ENCODE measurements at places on chromosomes 1 and 21.

GRCh38 chr1:243364330-243364729 lies 108.5 kb downstream of the SDCCAG8 start:
- DNase-seq = no peak

DNA sequence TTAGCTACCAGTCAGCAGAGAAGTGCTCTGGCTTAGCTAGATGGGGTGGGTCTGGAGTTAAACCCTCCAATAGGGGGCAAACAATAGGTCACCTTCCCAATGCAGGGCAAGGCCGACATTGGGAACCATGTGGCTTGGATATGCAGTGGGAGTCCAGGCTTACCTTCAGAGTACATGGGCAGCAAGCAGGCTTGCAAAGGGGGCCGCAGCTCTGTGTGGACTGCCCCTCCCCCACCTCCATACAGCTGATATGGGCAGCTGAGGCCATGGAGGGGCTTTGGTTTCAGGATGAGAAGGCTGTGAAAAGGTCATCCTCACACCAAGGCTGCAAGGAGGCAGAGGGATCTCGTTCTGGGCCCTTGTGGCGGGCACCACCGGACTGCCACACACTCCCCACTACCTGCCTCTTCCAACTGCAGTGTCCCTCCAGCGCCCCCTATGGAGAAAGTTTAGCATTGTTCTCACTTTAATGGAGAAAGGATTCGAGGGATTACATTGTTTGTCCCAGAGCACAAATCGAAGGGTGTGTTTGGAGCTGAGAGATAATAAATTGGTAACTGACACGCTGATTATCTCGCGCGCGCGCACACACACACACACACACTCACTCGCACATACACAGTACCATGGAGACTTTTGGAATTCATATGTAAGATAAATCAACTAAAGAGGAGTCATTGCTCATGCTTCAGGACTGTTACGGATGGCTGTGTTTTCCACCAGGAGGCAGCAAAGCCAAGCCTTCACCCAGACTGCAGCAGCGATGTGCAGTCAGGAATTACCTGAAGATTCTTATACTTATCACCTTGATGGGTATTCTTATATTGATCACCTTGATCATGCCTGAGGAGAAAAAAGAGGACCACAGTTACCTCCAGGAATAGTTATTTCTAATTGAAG lies 7.0 kb upstream of the SMCP start:
- peak; percentile 22 for DNase-seq

DNA sequence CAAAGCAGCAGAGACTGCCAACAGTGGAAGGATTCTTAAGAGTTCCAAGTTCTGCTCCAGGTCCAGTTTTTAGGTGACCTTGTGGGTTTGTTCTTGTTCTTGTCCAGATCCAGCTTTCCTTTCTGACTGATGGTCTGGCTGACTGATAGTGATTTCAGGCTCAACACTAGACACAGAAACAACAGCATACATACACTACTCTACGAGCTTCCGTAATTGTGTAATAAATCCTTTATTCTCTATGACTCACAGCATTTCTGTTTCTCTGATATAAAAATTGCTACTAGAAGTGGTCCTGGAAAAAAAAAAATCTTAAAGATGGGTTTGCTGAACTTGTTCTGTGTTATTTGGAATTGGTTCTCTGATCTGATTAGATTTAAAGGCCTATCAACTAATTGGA lies 62.2 kb upstream of the PTCH2 start:
- no peak for DNase-seq

DNA sequence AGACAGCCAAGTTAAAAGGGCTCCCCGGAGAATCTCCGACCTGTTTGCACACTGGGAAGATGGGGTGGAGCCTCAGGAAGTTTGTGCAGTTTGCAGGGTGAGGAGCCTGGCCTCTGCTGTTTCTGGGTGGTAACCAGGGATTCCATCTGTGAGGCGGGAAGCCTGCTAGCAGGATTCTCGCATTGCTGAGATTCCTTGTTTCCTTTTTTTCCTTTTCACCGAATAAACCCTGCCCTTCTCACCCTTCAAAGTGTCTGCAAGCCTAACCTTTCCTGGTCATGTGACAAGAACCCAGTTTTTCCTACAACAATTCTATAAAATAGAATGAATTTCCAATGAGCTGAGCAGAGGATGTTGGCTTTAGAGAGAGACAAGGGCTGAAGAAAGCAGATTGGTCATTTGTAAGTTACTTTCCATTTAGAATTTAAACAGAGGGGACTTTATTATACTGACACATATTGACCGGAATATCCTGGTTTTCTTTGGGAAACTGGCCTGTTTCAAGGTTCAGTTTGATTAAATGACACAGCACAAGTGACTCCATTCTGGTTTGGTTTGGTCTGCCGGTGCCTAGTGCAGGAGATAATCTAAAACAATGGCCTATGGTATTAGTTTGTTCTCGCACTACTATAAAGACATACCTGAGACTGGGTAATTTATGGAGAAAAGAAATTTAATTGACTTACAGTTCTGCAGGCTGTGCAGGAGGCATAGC lies 48.7 kb upstream of the DNAH14 start:
- DNase-seq = peak; percentile 25

DNA sequence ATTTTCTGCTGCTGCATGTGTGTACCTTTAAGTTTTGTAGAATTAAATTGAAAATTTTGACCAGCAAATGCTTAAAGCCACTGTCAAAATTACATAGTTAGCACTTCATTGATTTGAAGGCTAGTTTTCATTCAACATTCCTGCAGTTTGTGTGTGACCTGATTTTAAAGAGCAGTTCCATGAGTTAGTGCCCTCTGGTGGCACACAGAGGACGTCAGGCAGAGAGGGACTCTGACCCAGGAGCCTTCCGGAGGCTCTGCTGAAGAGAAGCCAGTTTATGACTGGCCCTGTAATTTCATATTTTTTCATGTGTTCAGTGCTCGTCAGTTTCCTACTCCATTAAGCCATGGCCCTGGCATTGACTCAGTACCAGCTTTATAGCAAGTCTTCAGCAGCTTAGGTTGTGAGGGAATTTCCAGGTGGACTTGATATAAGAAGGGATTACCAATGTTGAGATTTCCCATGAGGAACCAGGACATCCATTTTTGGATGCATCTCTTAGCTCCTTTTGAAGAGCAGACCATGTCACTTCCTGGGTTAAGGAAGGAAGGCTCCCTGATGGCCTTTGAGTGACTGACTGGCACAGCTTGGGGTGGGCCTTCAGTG lies 104.7 kb downstream of the CAMTA1 start:
- peak; percentile 60 for DNase-seq

- DNase-seq = peak; percentile 69
Observed at GRCh38 chr1:214213136-214213535, 67.8 kb upstream of the SMYD2 start.

- DNase-seq = peak; percentile 27
Observed at GRCh38 chr1:156359973-156360372, 9.0 kb upstream of the RHBG start.

- DNase-seq = peak; percentile 89
Observed at GRCh38 chr1:25502957-25503356, 40.4 kb upstream of the LDLRAP1 start.

GRCh38 chr1:168419736-168420135 lies 124.1 kb downstream of the XCL2 start:
- peak; percentile 58 for DNase-seq

GRCh38 chr1:54745274-54745673 lies 19.0 kb downstream of the PARS2 start:
- no peak for DNase-seq

DNA sequence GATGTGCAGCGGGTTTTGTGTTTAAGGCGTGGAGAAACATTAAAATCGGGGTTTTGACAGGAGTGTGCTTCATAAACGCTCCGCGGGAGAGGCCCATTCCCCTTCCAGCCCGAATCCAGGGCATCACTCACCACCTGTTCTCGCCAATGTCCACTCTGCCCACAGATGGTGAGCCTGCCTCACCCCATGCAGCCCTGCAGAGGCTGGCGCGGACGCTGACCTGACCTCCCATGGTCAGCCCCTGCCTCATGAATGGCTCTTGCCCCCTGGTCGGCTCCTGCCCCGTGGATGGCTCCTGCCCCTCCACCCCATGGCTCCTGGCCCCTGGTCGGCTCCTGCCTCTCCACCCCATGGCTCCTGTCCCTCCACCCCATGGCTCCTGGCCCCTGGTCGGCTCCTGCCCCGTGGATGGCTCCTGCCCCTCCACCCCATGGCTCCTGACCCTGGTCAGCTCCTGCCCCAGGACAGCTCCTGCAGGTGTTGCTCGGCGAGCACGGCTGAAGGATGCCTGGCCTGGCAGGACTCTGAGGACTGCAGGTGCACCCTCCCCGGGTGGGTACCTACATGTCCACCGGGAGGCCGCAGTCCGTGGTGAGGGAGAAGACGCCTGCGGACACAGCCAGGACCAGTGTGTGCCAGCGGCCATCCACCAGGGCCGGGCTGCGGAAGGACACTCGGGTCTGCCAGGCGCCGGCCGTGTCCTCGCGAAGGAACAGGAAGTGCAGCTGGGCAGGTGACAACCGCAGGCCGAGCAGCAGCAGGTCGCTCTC lies 6.7 kb downstream of the KRTAP10-1 start:
- no peak for DNase-seq

DNA sequence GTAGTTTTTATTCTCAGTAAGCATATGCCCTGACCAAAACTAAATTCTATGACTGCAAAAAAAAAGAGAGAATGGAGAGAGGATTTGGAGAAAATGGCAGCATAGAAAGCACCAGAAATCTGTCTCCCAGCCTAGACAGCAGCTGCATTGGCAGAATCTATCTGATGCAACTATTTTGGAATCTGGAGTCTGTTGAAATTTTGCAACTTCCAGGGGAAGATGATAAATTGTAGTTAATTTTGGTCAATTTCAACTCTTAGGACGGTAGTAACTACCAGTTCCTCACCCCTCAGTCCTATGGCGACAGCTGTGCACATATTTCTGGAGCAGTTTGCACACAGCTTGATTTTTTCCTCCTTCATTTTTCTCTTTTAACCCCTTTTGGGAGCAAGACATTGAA lies 10.9 kb downstream of the EXO5 start:
- DNase-seq = no peak

- DNase-seq = peak; percentile 52
Observed at GRCh38 chr1:227312361-227313025, 5.8 kb downstream of the CDC42BPA start.

- DNase-seq = peak; percentile 57
Observed at GRCh38 chr1:115874904-115875303, 34.0 kb upstream of the NHLH2 start.

- peak; percentile 50 for DNase-seq
Observed at GRCh38 chr1:58968360-58968952, 184.6 kb upstream of the JUN start.

DNA sequence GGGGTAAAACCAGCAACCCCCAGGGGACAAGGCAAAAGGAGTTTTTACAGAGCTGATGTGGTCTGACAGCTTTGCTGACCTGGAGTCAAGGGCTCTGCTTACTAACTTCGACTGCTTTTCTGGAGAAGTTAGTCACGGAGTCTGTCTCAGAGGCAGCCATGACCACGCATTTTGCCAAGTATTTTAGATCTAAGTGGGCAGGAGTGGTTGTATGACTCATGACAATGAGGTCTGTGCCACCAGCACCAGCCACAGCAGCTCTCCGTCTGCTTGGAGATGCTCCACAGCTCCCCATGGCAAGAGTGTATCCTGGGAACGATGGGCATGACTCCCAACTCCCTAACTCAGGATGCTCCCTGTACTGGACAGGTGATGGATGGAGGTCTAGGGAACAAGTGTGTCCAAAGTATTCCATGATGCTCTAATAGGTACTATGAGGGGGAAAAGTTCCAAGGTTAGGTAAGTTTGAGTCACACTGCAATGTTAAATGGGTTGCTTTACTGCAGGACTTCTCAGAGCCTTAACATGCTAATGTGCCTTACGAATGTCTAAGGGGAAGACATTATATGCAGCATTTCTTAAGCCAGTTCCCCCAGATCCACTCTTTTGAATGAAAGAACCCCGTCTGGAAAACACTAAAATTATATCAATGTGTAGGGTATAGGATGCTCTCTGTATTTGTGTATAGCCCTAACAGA lies 359.0 kb downstream of the HHAT start:
- peak; percentile 10 for DNase-seq

GRCh38 chr1:88549536-88549935 lies 134.5 kb upstream of the PKN2 start:
- peak; percentile 10 for DNase-seq

GRCh38 chr1:36133484-36133883 lies 8.5 kb upstream of the COL8A2 start:
- peak; percentile 96 for DNase-seq

- DNase-seq = peak; percentile 60
Observed at GRCh38 chr1:215567491-215568298, 591 bp downstream of the KCTD3 start.

DNA sequence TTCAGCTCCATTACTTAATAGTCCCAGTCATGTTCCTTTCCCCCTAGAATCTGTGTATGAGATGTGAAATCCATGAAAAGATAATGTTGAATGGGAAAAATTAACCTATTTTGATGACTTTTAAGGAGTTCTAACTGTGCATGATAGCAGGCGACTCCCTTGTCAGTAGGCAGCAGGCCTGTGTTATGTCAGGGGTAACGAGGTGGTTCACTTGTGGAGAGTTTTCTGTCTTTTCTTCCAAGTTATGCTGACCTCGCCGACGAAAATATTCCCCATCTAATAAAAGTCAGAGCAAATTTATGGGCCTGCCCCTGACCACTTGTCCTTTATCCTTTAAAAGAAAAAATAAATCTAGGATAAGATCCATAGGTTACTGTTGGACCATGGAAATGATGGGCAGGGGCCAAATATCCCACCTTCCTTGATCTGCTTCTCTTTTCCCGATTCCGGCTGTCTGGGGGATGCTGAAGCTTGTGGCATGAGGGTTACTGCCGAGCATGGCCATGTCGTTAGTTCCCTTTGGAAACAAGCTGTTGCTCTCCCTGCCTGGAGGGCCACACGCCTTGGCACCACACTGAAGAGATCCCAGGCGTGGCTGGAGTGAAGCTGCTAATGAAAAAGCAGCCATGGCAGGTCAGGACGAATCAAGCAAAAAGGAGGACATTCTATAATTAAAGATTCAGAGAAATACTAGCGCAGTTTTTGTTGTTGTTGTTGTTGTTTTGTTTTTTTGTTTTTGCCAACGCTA lies 93.8 kb downstream of the ROR1 start:
- DNase-seq = no peak

GRCh38 chr21:25496825-25497482 lies 110.3 kb downstream of the MRPL39 start:
- peak; percentile 85 for DNase-seq

- DNase-seq = no peak
Observed at GRCh38 chr1:32335535-32335789, 571 bp downstream of the MARCKSL1 start.

DNA sequence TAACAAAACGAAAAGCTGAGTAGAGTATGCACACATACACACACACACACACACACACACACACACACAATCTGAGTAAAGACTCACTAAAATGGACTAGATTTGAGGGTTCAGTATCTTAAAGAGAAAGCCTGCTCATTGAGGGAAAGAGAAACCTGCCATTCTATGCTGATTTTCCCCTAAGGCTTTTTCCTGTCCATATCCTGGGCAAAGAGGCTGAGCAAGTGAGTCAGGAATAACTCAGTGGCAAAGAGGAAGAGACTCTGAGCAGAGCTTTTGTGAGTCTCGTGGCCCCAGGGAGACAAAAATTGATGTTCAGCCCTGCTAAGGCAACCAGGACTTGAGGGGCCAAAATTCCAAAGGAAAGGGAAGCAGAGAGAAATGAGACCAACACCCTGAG lies 37.3 kb upstream of the RUNX1 start:
- peak; percentile 66 for DNase-seq
